Mesenteric fat pad (tissue), 1 donor: ENCODE measurements at places on chromosomes 1 and 21. TPM values are rescaled to one million over a fixed set of nuclear protein-coding genes. Genes with fewer than 3 reads are reported as not detected.

DNA sequence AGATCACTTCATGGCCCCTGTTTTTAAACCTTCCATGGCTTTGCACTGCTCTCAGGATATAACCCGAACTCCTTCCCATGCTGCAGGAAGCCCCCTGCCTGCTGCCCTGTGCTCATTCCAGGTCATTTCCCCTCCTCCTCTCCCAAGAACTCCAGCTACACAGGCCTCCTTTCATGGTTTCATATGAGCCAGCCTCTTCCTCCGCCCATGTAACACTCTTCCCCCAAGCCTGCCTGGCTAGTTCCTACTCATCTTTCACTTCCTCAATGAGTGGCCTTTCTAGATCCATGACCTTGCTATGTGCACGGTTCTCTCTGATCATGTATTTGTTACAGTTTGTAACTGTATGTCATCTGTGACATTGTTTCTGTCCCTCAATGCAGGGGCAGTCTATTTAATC lies 3.1 kb upstream of the NCF2 start:
- no peak for DNase-seq

DNA sequence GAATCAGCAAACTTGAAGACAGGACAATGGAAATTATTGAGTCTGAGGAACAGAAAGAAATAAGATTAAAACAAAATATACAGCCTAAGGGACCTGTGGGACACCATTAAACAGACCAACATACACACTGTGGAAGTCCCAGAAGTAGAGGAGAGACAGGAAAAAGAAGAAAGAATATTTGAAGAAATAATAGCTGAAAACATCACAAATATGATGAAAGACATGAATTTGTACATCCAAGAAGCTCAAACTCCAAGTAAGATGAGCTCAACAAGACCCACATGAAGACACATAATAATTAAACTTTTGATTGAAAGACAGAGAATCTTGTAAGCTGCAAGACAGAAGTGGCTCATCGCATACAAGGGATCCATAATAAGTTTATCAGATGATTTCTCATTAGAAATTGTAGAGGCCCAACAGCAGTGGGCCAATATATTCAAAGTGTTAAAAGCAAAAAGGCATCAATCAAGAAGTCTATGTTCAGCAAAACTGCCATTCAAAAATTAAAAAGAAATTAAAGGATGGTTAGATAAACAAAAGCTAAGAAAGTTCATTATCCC lies 311.3 kb upstream of the ADGRL2 start:
- no peak for DNase-seq

DNA sequence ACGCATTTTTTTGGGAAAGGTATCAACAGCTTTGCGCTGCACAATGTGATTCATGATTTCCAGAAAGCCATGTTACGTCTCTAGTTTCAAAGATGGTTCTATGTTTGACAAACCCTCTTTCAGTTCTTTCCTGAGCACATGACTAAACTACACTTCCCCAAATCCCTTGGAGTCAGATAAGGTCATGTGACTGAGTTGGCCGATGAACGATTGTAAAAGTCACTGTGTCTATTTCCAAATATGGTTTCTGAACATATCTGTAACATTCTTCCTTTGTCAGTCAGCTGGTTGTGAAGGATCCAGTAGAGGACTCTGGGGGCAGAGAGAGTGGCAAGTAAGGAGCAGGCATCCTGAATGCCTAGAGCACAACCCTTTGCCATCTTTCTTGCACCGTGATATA lies 35.4 kb downstream of the TMPRSS15 start:
- DNase-seq = no peak

Gene PTPRC
- total RNA-seq = 65.8 TPM

- no peak for DNase-seq
Measured at GRCh38 chr1:116943438-116943837, 33.7 kb downstream of the PTGFRN start.

DNA sequence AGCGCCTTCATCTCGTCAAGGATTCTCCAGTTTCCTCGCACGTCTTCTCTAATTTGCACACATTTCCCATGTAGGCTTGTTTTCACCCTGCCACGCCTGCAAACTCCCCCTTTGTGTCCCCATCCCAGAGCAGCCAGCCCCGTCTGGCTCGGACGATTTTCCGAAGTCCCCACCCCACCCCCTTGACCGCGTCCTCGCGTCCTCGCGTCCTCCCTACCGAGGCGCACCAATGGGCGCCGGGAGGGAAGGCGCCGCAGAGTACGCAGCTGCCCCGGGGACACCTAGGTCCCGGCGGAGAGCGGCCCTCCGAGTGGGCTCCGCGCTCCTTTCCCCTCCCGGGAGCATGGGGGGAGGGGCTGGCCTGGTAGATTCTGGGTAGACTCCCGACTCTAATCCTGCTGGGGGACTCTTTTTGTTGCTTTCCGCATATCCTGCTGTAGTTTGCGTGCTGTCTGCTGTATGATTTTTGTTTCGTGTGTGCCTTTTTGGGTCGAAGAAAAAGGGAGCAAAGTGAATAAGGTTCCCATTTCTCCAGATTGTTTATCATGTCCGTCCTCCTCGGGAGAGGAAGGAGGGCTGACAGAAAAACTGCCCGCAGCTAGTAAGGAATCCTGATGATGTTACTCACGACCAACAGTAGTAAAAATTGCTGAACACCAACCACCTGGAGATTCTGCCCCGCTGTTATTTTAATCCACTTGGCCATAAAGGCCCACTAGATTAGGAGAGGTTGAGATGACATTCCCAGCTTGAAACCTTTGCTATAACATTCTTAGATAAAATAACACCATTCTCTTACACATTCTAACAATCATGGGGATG lies 1.5 kb downstream of the CACHD1 start:
- no peak for DNase-seq

DNA sequence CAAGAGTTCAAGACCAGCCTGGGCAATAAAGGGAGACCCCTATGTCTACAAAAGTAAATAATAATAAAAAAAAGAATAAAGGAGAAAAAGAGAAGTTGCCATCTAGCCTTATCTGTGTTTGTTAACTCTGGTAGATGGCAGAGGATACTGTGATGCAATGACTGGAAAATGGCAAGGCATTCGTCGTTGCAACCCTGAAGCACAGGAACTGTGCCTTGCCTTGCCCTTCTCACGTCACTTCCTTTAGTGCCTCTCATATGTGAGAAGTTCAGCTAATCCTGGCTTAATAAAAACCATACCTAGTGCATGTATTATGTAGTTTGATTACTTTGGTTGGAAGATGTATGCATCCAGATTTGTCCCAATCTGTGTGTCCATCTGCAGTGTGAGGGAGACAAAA lies 25.8 kb upstream of the PIGC start:
- DNase-seq = no peak

GRCh38 chr1:36570478-36571060 lies 87.9 kb upstream of the CSF3R start:
- DNase-seq = no peak

Gene ADAMTS1
- total RNA-seq = 480 TPM

Gene TTC3
- 141 TPM for total RNA-seq

Gene NUAK2
- total RNA-seq = 1.6 TPM

- DNase-seq = no peak
Measured at GRCh38 chr1:177209357-177209756, 38.6 kb downstream of the BRINP2 start.

DNA sequence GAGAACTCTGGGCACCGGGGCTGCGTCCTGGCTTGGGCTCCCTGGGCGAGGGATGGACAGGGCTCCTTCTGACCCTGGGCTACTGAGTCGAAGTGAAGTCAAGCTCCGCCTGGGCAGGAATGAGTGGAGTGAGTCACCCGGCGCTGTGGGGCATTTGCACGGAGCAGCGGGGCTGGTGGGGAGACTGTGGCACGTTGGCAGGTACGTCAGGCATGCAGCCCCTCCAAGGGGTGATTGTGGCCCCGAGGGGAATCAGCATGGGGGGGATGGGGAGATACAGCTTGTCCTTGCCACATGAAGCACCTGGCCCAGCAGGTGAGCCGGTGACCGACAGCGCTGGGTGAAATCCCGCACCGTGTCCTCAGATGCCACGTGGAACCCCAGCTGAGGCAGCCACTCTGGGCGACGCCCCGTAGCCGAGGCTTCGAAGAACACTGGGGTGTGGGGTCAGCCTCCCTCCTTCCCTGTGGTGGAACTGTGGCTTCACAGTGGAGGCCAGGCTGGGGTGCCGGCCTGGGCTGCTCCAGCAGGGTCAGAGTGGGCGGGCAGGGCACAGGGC lies 62.3 kb downstream of the COL18A1 start:
- DNase-seq = no peak

- DNase-seq = peak; percentile 92
Measured at GRCh38 chr1:16628361-16629111, 15.2 kb upstream of the NBPF1 start.

DNA sequence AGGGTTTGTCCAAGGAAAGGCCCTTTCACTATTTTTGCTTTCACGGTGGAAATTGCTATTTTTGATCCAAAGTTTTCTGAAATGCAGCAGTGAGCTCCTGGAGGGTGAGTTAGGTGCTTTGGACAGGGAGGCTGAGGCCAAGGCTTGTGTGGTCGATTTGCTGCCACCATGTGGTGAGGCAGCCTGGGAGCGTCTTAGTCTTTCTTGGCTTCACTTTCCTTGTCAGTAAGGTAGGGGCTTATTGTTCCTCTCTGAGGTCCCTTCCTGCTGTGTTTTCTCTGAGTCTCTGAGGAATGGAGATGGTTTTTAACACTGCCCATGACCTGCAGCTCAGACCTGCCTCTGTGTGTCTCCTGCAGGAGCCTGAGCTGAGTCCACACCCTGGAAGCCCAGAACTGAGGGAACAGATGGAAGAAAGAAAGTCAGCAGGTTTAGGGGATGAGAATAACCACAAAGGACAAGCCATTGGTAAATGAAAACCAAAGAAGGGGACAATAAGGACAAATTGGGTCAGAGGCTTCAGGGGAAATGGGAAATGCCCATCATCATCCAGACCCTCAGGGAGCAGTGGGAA lies 20.1 kb upstream of the S100A10 start:
- no peak for DNase-seq

Gene APOBEC4
- total RNA-seq = not detected

Gene EPB41
- 37.7 TPM for total RNA-seq

GRCh38 chr1:183514235-183514634 lies 41.9 kb downstream of the SMG7 start:
- no peak for DNase-seq

DNA sequence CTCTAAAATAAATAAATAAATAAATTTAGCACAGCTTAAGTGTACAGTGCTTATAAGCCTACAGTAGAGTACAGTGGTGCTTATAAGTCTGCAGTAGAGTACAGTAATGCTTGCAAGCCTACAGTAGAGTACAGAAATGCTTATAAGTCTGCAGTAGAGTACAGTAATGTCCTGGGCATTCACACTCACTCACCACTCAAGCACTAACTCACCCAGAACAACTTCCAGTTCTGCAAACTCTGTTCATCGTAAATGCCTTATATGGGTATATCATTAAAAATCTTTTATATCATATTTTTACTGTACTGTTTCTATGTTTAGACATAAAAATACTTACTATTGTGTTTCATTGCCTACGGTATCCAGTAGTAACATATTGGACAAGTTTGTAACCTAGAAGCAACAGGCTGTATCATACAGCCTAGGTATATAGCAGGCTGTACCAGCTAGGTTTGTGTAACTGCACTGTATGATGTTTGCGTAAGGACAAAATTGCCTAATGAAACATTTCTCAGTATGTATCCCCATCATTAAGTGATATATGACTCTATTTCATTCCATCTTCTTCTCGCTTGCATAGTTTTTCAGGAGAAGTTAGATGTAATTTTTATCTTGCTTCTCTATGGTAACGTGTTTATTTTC lies 14.0 kb upstream of the S100B start:
- DNase-seq = no peak

GRCh38 chr1:48341221-48341620 lies 118.7 kb downstream of the SLC5A9 start:
- DNase-seq = no peak

Gene LCE1F
- total RNA-seq = not detected

- no peak for DNase-seq
Measured at GRCh38 chr1:245652660-245653427, 498.1 kb downstream of the KIF26B start.

Gene GNG12
- total RNA-seq = 128 TPM

GRCh38 chr1:182990413-182991144 lies 32.6 kb upstream of the LAMC1 start:
- DNase-seq = no peak
